Spinal cord (tissue), 10 donors: ENCODE measurements at places on chromosomes 16 and 17. TPM values are rescaled to one million over a fixed set of nuclear protein-coding genes. Genes with fewer than 3 reads are reported as not detected.

SMTNL2 gene
- polyA plus RNA-seq = 12.8 TPM

CX3CL1 gene
- 47.4 TPM for polyA plus RNA-seq

SLC25A39 gene
- 128 TPM for polyA plus RNA-seq

- H3K4me1 ChIP-seq = peaks cover 32% of the 10 kb centered on the region
- no peak overlapping the region for H3K4me3 ChIP-seq
- H3K36me3 ChIP-seq = peaks cover 2% of the 10 kb centered on the region
- peak overlapping the region; percentile 81 for H3K27ac ChIP-seq
Measured at GRCh38 chr17:15249487-15249886, 15.6 kb downstream of the PMP22 start.

DNA sequence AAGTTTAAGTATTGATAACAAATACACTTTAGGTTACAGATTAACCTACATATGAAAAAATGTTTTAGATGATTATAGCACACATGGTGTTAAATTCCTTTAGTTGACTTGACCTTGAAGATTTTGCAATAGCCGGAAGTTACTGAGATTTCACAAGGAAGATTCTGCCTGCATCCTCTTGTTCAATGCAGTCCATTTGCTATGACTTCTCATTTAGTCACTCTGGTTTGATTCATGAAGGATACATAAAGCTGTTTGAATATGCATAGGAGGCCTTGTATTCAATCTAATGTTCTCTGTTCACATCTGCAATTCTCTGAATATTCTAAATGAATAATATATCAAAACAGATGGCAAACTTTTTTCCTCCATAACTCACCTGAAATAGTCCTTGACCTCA, 870.2 kb upstream of the GOT2 start:
- DNase-seq = no peak
- H3K27me3 ChIP-seq = no peaks in the 10 kb centered on the region
- no peaks in the 10 kb centered on the region for H3K36me3 ChIP-seq

- peaks cover 9% of the 10 kb centered on the region for H3K4me1 ChIP-seq
- no peaks in the 10 kb centered on the region for H3K27me3 ChIP-seq
- DNase-seq = peak; percentile 30
- no peaks in the 10 kb centered on the region for H3K36me3 ChIP-seq
- H3K4me3 ChIP-seq = no peak overlapping the region
Measured at GRCh38 chr17:67546578-67547527, 169.8 kb downstream of the PITPNC1 start.

- no peak overlapping the region for H3K27ac ChIP-seq
- peak; percentile 67 for DNase-seq
- H3K4me1 ChIP-seq = no peaks in the 10 kb centered on the region
Measured at GRCh38 chr17:33674685-33675084, 381.6 kb upstream of the ASIC2 start.

DNA sequence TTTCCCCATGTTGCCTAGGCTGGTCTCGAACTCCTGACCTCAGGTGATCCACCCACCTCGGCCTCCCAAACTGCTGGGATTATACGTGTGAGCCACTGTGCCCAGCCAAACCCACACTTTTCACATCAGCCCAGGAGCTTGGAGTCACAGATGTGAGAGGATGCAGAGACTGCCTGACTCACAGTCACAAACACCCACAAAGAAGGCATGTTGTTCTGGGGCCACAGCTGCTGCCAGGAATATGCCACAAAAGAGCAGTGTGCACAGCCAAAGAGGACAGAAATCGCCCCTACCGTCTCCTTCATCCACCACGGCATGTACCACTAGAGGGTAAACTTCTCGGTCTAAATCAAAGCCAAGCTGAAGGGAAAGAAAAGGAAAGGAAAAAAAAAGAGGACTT, 25.1 kb upstream of the FOXJ1 start:
- peaks cover 21% of the 10 kb centered on the region for H3K4me1 ChIP-seq
- no peaks in the 10 kb centered on the region for H3K27me3 ChIP-seq
- H3K36me3 ChIP-seq = peaks cover 32% of the 10 kb centered on the region
- peak overlapping the region; percentile 58 for H3K27ac ChIP-seq

GRCh38 chr17:67753026-67753425, 35.3 kb downstream of the NOL11 start:
- H3K27ac ChIP-seq = no peak overlapping the region
- H3K36me3 ChIP-seq = peaks cover 27% of the 10 kb centered on the region
- DNase-seq = no peak
- H3K27me3 ChIP-seq = no peaks in the 10 kb centered on the region

DNA sequence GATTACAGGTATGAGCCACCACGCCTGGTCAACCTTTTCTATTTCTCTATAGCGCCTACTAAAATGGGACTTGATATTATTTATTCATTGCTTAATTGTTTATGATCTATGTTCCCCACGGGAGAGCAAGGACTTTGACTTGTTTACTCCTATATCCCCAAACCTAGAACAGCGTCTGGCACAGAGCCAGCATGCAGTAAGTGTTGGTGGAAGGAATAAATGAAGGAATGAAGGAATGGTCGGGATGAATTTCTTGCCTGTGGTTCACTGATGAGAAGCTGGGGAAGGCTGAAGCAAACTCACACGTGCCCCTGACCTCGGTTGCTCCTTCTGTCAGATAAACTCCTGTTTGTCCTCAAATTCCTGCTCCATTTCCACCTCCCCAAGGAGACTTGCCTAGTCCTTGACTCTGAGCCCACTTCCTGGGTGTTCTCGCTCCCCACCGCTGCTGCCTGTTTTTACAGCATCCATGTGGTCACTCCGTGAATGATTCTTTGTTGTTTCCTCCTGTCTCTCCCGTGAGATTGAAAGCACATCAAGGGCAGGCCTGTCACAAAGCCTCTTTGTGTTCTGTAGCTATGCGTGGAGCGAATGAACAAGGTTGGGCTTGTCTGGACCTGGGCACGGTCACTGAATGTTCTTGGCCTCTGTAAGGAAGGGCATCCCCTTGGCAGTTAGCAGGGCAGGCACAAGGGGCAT, 17.3 kb downstream of the C17orf100 start:
- H3K27ac ChIP-seq = no peak overlapping the region
- DNase-seq = no peak
- H3K36me3 ChIP-seq = no peaks in the 10 kb centered on the region
- no peaks in the 10 kb centered on the region for H3K27me3 ChIP-seq

DNA sequence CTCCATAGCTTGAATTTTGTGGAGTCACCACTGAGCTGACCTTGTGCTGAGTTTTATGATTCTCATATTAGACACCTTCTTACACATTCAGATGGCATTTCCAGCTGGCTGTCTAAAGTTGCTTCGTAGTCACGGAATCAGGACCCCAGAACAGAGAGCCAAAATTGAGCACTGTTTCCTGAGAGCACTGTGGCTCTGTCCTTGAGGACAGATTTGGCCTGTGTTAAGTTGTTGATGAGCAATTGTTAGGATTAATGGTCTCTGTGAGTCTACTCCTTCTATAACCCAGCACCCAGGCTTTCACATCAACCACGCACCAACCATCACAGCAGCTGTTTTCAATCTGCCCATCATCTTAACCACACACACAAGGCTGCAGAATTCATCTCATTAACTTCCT, 277.5 kb upstream of the HSBP1 start:
- H3K4me1 ChIP-seq = no peaks in the 10 kb centered on the region
- no peak overlapping the region for H3K27ac ChIP-seq
- no peaks in the 10 kb centered on the region for H3K27me3 ChIP-seq
- DNase-seq = no peak

- no peaks in the 10 kb centered on the region for H3K36me3 ChIP-seq
- H3K4me1 ChIP-seq = no peaks in the 10 kb centered on the region
- H3K4me3 ChIP-seq = no peak overlapping the region
Measured at GRCh38 chr16:17817260-17817659, 346.5 kb upstream of the XYLT1 start.

GRCh38 chr17:7705269-7706255, 560 bp downstream of the EFNB3 start:
- H3K36me3 ChIP-seq = peaks cover 51% of the 10 kb centered on the region
- no peak overlapping the region for H3K27ac ChIP-seq
- DNase-seq = no peak
- H3K27me3 ChIP-seq = peaks cover 3% of the 10 kb centered on the region

DNA sequence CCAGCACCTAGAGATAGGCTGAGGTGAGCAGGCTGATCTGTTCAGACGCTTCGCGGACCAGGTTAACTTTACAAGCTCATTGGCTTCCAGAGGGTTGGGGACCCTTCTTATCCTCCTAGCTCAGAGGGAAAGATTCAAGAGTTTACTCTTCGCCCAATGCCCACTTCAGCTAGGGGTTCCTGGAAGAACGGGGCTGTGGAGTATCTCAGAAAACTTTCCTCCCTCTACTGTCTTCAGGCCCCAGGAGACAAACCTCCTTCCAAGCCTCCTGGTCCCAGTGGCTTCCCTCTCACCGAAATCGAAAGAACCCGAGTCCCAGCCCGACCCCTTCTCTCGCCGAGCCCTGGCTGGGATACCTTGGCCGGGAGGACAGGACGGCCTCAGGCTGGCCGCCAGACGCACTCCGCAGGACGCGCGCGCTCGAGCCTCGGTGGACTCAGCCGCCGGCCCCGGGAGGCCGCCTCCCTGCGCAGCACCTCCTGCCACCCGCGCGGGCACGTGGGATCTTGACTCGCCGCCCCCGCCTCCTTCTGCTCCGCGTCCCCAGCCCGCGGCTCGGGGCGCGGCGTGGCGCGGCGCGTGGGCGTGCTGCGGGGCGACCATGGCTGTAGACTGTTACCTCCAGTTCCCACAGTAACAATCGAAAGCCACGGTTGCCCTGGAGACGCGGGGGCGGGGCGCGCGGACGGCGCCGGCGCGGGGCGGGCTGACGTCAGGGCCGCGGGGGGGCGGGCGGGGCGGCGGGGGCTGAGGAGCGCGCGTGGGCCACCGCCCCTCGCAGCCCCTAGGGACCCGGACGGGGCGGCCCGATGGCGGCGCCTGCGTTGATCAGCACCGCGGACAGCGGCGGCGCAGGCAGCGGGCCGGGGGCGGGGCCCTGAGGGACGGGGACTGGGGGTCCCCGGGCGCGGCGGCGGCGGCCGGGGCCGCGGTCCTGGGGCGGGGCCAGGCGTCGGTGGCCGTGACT, 5.3 kb upstream of the HIC1 start:
- DNase-seq = no peak
- H3K27ac ChIP-seq = peak overlapping the region; percentile 69
- H3K4me3 ChIP-seq = peak overlapping the region; percentile 66
- H3K4me1 ChIP-seq = peaks cover 40% of the 10 kb centered on the region
- H3K36me3 ChIP-seq = peaks cover 20% of the 10 kb centered on the region
- peaks cover 25% of the 10 kb centered on the region for H3K27me3 ChIP-seq

- no peak overlapping the region for H3K4me3 ChIP-seq
- H3K27ac ChIP-seq = no peak overlapping the region
- DNase-seq = no peak
- no peaks in the 10 kb centered on the region for H3K4me1 ChIP-seq
- H3K36me3 ChIP-seq = no peaks in the 10 kb centered on the region
Measured at GRCh38 chr17:58840820-58841612, 85.4 kb downstream of the PPM1E start.

GRCh38 chr16:23306199-23307100, 4.3 kb downstream of the SCNN1B start:
- no peak overlapping the region for H3K4me3 ChIP-seq
- H3K27me3 ChIP-seq = peaks cover 19% of the 10 kb centered on the region
- peaks cover 10% of the 10 kb centered on the region for H3K4me1 ChIP-seq
- H3K36me3 ChIP-seq = no peaks in the 10 kb centered on the region

- no peak overlapping the region for H3K27ac ChIP-seq
- no peak overlapping the region for H3K4me3 ChIP-seq
- H3K4me1 ChIP-seq = no peaks in the 10 kb centered on the region
Measured at GRCh38 chr16:81908466-81909262, 102.6 kb downstream of the SDR42E1 start.
